ENCODE measurements at places on chromosomes 13 and 19.

GRCh38 chr13:85654227-85654626, 145.0 kb downstream of the SLITRK6 start:
- DNase-seq, result no peak

GRCh38 chr13:60398907-60399589, 2.0 kb downstream of the TDRD3 start:
- no peak for DNase-seq

- no peak for DNase-seq
These were observed 21.5 kb upstream of the OXGR1 start for GRCh38 chr13:97015661-97016350.

GRCh38 chr13:72384186-72384823, 343.1 kb downstream of the MZT1 start:
- DNase-seq, result no peak

GRCh38 chr19:43780706-43781525, at the start of gene KCNN4:
Gene KCNN4 (minus strand): TSS chr19:43780973. CDS start chr19:43780861, 112 bp downstream.
- peak; percentile 82 for DNase-seq

GRCh38 chr19:37988758-37989635, 82.0 kb downstream of the SIPA1L3 start:
- no peak for DNase-seq

DNA sequence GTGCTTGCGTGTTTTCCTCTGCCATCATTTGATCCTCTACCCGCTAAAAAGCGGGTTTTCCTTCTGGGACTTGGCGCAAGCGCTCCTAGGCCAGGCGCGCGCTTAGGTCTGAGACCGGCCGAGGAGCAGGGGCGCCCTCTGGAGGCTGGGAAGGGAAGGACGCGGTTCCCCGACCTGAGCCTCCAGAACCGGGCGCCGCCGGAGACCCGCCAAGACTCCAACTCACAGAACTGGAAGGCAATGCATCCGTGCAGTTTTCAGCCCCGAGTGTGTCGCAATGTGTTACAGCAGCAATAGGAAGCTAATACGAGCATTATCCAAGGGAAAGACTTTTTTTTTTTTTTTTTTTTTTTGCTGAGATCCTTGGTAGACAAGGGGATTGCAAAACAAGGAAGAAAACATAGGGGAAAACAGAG, 190.9 kb downstream of the COL4A1 start:
- DNase-seq, result peak; percentile 36

- no peak for DNase-seq
These were observed 12.1 kb downstream of the ONECUT3 start for GRCh38 chr19:1765232-1765903.

DNA sequence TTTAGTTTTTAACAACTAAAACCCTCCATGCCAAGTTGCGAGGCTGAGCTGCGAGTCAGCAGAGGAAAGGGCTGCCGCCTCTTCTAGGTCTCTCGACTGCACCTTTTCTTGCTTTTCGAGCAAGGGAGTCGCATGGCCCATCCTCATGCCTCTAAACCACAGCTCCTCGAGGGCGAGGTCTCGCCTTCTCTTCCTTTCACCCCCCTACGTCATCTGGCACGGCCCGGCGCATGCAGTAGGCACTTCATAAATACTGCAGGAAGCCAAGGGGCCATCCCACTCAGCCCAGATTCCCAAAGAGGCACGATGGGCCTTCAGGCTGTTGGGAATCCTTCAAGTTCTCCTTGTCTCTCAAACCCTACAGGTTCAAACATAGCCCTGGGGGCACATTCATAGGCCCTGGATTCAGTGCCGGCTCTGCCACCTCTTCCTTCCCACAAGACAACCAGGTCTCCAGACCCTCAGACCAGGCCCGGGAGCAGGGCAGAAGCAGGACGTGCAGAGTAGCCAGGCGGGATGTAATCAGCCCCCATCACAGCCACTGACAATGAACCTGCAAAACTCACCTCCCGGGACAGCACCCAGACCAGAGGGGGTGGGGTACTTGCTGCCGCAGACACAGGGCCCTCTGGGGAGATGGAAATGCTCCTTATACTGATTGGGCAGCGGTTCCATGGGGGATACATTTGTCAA, 41.7 kb downstream of the GGACT start:
- no peak for DNase-seq
